ENCODE measurements at places on chromosomes 13 and 19.

DNA sequence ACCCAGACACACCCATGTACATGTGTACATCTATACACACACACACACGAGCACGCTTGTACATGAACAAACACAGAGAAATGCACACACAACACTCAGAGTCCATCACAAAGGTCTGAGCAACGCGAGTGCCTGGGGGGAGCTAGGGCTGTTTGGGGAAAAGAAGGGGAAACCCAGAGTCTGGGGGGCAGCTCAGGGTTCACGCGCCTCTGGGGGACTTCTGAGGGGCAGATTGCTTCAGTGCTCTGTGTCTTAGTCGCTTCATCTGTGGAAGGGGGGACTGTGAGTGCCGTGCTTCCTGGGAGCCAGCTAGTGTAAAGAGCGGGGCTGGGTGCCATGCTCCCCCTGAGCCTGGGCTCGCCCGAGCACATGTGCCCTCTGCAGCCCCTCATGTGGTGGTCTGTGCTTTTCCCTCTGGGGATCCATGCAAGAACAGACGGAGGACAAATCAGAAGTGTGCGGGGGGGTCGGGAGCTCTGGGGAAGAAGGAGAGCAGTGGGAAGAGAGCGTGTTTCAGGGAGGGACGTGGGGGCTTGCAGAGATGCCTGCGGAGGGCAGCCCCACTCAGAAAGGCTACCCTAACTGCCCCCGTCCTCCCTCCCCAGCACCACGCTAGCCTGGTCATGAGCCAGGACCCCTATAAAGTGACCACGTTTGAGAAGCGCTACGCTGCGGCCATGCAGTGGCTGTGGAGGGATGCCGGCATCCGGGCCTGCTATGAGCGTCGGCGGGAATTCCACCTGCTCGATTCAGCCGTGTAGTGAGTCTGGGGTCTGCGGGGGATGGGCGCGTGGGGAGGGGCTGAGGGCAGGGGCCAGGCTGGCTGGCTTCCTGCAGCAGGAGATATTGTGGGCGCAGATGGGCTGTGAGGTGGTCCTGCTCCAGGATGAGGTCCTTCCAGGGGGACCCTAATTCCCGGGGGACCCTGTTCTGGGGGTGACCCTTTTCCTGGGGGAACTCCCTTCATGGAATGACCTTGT lies 14.0 kb downstream of the GNA15 start:
- no peak for DNase-seq

GRCh38 chr13:28704919-28705318 lies 13.9 kb downstream of the SLC46A3 start:
- no peak for DNase-seq

DNA sequence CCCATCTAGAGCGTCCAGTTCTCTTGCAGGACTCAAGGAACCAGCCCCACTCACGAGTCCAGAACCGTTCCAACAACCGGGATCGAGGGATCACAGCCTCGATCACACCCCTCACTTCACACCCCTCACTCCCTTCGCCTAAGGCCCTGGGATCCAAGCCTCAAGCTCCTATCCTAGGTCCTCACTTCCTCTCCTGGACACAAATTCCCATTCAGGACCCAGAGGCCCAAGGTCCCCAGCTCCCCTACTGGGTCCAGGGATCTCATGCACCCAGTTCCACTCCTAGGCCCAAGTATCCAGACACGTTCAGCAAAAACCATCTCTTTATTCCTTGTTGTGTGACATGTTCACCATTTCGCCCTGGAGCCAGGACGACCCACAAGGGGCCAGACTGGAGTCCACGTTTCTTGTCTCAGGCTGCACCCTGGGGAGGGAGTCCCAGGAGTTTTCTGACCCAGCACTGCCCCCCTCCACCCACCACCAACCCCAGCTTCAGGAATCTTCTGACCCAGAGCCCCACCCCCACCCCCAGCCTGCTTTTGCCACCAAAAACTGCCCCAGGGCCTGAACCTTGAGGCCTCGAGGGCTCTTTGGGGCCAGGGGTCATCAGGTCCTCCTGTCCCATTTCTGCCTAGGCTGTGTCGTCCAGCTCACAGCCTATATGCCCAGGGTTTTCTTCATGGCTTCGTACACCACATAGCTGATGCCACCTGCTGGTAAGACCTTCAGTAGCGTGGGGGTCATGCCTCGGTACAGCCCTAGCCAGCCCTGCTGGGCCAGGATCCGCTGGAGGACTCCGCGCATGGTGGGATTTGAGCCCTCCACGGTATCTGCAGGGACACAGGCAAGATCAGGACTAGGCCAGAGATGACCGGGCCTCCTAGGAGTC lies 1.4 kb upstream of the KHSRP start:
- no peak for DNase-seq

- DNase-seq = no peak
Measured at GRCh38 chr13:49540552-49540951, 44.8 kb downstream of the PHF11 start.

- no peak for DNase-seq
Measured at GRCh38 chr13:24627946-24628345, 52.3 kb upstream of the ATP12A start.

GRCh38 chr19:48856921-48857320 lies 11.5 kb downstream of the PLEKHA4 start:
- no peak for DNase-seq

DNA sequence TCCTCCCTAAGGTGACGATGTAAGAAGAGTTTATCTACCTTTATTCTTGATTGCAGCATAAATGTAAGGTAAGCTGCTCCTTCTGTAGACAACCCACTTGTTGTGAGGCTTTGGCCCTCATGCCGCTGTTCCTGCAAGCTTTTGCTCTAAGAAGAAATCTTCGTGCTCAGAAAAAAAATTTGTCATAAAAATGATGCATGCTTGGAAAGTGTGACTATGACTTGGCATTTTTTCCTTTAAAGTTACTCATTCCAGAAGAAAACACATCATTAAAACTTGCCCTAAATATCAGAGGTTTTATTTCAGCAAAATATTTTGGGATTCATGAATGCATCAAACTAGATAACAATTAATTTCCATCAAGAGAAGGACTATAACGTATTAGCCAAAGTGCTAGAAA lies 39.8 kb downstream of the KCTD12 start:
- no peak for DNase-seq

DNA sequence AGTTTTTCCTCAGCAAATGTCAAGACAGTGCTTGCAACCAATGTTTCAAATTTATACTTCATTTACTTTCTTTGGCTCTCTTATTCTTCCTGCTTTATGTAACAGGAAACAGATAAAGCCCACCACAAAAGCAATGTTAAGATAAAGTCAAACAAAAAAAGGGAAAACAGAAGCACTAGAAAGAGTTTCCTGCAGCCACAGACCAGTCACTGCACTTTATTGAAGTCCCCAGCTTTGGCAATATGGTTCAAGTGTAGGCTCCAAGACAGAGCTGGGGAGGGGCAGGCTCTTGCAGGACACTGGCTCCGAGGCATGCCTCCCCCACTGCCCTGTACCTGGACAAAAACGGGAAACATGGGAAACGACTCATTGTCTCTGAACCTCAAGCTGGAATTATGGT lies 15.3 kb upstream of the CDC16 start:
- no peak for DNase-seq

- no peak for DNase-seq
Measured at GRCh38 chr13:79477968-79478367, 3.0 kb upstream of the NDFIP2 start.

GRCh38 chr13:24148414-24149235 lies 11.9 kb upstream of the SPATA13 start:
- DNase-seq = no peak

DNA sequence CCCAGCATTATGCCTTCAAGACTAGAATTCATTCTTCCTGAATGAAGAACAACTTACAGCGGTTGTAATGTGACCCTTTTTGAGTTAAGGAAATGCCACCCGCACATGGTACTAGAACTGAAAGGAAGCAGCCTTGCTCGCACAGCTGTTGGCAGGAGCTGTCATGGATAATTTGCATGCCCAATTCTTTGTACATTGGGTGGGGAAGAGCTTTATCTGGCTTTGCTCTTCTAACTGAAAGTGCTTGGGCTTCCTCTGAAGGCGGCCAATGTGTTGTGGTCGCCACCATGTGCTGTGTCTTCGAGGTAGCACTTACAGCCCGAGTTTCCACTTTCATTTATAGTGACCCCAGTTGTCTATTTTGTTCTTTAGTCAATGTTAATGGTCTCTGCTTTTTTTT lies 3.4 kb downstream of the CCNE1 start:
- no peak for DNase-seq

- no peak for DNase-seq
Measured at GRCh38 chr19:18769989-18770528, 21.0 kb downstream of the COMP start.

- no peak for DNase-seq
Measured at GRCh38 chr19:42206871-42207755, 10.4 kb downstream of the DEDD2 start.

- no peak for DNase-seq
Measured at GRCh38 chr13:36979361-36980050, 19.6 kb downstream of the ALG5 start.

DNA sequence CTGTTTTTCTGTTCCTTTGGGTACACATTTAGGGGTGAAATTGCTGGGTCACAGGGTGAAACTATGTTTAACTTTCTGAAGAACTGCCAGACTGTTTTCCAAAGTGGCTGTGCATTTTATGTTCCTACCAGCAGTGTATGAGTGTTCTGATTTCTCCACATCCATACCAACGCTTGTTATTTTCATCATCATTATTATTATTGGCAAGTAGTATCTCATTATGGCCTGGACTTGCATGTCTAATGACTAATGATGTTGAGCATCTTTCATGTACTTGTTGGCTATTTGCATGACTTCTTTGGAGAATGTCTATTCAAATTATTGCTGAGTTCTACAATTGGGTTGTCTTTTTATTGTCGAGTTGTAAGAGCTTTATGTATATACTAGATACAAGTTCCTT lies 321.8 kb upstream of the HTR2A start:
- DNase-seq = no peak

DNA sequence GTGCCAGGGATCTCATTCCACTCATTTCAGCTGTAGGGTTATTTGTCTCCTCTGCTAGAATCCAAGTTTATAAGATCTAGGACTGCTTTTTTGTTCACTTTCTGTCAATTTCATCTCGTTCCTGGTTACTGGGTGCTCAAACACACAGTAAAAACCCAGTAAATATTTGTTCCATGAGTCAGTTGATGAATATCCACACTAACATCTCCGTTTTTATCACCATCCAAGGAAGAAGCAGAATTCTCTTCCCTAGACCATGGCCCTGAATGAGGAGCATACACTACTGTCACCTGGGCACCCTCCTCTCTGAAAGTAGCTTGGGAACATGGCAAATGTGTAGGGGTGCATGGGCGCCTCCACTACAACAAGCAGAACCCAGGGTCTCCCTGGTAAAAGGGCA lies 390.8 kb downstream of the FOXO1 start:
- DNase-seq = no peak

- DNase-seq = no peak
Measured at GRCh38 chr13:67186995-67187569, 43.1 kb downstream of the PCDH9 start.

GRCh38 chr19:28425046-28425931 lies 787.7 kb downstream of the UQCRFS1 start:
- no peak for DNase-seq

GRCh38 chr13:37295573-37295972 lies 190.1 kb upstream of the CSNK1A1L start:
- DNase-seq = no peak

DNA sequence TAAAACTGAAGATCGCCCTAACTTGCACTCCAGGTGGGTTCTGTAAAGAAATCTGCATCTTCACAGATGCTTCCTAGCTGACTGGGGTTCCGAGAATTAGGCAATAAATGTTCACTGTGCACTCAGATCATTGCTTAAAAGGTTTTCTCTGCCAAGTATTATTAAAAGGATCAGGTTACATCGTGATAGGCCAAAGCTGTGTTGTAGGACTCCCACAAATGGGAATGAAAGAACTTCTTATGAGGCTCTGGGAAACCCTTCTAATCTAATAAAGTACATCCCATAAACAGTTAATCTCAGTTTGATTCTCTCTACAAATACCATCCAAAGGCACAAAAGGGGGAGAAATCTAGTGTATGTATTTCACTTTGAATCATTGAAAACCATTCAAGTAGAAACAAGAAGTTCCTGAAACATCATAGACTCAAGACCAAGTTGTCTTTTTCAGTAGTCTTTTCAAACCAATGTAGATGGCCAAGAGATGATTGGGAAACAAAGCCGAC lies 7.1 kb upstream of the POU4F1 start:
- no peak for DNase-seq

DNA sequence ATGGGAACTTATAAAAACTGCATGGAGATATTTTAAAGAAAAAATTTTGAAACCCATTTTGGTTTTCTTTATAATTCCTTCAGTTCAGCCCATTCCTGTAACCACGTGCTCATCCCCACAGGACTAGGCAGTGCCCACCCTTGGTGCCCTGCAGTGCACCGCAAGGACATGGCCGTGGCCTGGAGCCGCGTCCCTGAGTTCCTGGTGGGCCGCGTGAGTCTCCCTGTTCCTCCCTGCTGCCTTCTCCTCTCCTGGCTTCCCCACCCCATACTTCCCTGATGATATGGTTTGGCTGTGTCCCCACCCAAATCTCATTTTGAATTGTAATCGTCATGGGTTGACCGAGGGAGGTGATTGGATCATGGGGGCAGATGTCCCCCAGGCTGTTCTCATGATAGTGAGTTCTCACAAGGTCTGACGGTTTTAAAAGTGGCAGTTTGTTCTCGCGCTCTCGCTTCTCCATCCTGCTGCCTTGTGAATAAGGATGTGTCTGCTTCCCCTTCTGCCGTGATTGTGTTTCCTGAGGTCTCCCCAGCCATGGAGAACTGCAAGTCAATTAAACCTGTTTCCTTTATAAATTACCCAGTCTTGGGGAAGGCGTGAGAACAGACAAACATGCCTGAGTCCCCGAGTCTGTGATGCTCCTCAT lies 31.6 kb upstream of the TFDP1 start:
- DNase-seq = no peak

DNA sequence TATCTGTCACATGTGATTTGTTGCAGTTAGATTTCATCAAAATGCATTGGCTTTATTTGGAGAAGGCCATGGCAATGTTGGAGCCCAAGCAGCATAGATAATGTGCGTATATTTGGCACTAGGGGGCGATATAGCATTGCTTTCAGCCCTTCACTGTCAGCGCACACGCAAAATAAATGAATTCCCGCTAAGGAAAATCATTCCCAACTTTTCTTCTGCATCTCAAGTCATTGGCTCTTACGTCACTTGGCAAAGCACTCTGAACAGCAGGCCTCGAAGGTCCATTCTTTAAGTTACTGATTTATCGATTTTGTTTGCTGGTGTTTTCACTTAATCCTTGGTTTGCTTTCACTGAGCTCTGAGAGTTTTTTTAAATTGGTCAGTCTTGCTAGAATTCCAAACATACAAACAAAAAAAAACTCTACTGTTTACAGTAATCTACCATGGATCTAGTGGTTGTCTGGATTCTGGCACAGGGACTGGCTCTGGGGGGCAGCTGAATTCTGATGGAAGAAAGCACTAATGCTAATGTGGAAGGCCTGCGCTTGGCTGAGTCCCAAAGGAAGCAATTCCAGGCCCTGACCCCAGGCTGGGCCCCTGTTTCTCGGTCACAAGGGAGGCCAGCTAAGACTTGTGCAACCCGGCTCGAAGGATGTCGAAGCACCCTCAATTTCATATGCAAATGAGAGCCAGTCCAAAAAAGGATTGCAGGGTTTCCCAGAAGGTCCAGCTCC lies 97.7 kb upstream of the IPO5 start:
- DNase-seq = peak; percentile 52

Measured in large intestine (tissue), 12 donors.